ENCODE measurements at places on chromosomes 7 and 10.

GRCh38 chr7:45114926-45115325 lies 3.4 kb upstream of the TBRG4 start:
- DNase-seq, result no peak

- no peak for DNase-seq
These were observed 56.7 kb downstream of the LHPP start for GRCh38 chr10:124518366-124518765.

- no peak for DNase-seq
These were observed 165.2 kb downstream of the FANK1 start for GRCh38 chr10:126061526-126061925.

DNA sequence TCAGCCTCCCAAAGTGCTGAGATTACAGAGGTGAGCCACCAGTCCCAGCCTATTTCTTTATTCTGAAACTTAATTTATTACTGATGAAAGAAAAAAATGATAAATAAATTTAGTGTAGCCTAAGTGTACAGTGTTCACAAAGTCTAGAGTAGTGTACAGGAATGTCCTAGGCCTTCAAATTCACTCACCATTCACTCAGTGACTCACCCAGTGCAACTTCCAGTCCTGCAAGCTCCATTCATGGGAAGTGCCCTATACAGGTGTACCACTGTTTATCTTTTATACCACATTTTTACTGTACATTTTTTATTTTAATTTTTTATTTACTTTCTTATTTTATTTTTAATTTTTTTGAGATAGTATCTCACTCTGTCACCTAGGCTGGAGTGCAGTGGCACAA lies 12.2 kb downstream of the MRLN start:
- DNase-seq, result no peak

GRCh38 chr7:146319629-146320028 lies 203.0 kb downstream of the CNTNAP2 start:
- no peak for DNase-seq

DNA sequence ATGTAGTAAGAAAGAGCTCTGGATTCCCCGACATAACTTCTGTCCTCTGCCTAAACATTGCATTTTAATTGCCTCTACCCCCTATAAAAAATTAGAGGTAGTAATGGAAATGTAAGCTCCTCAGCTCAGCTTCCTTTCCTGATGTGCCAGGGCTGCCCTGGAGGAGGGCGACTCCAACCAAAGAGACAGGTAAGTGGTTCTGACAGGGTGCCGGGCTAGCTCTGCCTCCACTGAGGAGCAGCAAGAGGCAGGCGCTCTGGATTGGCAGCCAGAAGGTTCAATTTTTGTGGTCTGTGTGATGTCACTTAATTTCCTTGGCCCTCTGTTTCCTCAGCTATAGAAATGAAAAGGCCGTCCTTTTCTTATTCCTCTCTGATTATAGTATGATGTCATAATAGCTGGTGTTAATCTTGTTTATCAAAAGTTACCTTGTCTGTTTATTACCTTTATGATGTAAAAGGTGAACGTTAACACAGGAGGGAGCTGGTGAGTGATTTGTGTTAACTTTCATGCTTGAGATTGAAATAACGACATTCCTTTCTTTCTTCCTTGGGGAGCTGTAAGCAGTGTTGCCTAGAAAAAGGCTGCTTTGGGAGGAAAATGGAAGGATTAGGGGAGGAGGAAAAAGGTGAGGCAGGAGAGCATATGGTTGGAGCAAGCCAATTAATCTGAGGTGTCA lies 51.8 kb downstream of the ANLN start:
- DNase-seq, result no peak

DNA sequence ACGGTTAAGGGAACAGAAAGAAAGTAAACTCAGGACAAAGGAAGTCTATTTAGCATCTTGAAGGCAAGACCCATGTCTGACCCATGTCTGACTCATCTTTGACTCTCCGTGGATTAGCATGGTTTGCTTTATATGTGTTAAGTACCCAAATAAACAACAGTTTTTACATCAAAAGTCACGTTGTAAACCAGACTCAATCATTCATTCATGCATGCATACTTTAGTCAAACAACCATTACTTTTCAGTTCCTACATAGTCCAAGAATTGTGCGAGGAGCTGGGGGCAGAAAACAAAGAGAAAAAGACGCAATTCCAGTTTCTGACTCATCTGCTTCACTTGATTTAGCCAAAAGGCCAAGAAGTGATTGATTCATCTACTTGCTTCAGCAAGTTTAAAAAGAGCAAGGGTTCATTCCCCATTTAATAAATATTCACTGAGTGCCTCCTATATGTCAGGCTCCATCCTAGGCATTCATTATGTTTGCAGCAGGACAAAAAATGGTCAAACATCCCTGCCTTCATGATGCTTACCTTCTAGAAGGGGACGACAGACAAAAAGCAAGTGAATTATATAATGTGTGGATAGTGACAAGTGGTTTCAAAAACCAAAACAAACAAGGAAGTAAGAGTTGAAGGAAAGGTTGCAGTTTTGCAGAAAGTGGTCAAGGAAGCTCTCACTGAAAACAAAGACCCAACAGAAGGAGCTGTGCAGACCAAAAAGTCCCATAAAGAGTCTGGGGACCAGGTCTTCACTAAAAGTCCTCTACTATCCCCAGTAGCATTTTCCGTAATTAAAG lies 116.2 kb downstream of the FAM107B start:
- no peak for DNase-seq

DNA sequence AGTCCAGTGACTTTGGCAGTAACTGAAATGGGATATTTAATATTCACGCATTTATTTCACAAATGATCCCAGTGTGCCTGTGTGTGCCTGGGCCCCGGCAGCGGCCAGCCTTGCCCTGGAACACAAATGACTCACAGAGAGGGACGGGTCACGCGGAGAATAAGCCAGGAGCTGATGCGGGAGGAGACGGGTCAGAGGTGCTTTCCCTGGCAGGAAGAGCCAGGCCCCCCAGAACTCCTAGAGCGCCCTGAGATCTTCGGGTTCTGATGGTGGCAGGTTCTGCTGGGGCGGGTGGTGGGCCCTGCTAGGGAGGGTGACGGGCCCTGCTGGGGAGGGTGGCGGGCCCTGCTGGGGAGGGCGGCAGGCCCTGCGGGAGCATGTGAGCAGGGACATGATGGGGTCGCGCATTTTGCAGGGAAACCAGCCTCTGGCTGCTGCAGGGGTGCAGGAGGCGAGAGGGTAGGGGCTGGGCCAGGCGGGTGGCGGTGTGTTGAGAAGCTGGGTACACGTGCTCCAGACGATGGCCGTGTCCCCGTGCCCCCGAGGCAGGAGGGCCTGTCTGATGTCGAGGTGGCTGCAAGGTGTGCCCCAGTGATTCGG lies 84.2 kb upstream of the DIP2C start:
- DNase-seq, result no peak

- DNase-seq, result no peak
These were observed 178.6 kb downstream of the EMX2 start for GRCh38 chr10:117720931-117721835.

- no peak for DNase-seq
These were observed 4.7 kb upstream of the ARPC1B start for GRCh38 chr7:99369767-99370391.

DNA sequence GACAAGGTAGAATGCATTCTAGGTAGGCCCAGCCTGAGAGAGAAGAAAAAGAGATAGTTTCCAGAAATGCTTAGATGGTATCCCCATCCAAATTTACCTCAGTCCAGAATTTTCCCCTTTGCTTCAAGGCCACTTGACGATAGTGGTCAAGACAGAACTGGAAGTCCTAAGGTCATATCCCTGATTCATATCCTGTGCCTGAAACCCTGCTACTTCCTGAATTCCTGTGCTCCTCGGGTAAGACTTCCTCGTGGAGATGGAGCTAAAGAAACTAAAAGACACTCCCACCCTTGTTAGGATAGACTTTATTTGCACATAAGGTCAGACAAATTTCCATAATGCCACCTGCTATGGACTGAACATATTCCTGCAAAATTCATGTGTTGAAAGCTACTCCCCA lies 175.9 kb downstream of the EVX1 start:
- DNase-seq, result no peak

GRCh38 chr7:100604976-100605911 lies 3.1 kb downstream of the PCOLCE start:
- no peak for DNase-seq

DNA sequence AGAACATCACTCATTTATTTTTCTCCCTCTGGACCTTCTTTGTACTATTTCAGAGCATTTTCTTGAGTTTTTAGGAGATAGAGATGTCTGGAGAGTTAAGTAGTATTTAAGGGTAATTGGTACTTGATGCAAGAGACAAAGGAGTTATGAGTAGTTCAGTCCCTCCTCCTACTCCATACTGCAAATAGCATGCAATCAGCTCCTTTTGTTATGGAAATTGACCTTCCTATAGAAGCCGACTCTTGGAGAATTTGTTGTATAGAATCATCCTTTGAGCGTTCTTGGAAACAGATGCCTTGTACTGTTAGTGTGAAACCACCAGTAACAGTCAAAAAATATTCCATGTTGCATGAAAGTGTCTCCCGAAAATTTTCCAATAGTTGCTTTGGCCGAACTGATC lies 428.2 kb upstream of the GALNT17 start:
- no peak for DNase-seq

- DNase-seq, result no peak
These were observed 22.5 kb upstream of the CHRM2 start for GRCh38 chr7:136845899-136846465.

DNA sequence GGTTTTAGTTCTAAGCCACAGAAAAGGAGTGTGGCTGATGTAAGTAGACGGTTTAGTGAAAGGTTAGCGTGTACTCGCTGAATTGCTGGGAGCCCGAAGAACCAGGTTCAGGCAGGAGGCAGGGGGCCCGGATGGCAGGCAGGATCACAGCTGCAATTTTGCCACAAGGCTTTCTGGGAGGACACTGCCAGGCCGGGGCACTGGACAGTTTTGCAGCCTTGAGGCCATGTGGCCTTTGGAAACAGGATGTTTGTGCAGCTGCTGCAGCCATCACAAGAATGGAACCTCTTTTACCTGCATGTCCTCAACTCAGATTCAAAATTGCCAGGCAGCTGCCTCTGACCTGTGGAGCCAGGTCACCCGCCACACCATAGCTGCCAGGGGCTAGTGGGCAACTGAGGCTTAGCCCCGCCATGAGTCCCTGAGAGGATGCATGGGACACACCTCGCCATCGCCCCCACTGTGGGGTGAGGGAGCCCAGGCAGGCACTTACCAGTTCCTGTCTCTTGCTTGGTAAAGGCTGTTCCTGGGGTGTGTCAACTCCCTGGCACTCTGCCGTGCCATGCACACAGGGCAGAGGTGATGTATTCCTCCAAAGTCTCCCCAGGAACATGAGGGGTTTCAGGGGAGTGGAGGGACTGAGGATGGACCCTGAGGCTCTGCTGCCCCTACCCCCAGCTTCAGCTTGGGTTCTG lies 188.6 kb downstream of the RPS24 start:
- DNase-seq, result no peak

GRCh38 chr7:122902751-122903495 lies 16.7 kb upstream of the CADPS2 start:
- DNase-seq, result no peak

DNA sequence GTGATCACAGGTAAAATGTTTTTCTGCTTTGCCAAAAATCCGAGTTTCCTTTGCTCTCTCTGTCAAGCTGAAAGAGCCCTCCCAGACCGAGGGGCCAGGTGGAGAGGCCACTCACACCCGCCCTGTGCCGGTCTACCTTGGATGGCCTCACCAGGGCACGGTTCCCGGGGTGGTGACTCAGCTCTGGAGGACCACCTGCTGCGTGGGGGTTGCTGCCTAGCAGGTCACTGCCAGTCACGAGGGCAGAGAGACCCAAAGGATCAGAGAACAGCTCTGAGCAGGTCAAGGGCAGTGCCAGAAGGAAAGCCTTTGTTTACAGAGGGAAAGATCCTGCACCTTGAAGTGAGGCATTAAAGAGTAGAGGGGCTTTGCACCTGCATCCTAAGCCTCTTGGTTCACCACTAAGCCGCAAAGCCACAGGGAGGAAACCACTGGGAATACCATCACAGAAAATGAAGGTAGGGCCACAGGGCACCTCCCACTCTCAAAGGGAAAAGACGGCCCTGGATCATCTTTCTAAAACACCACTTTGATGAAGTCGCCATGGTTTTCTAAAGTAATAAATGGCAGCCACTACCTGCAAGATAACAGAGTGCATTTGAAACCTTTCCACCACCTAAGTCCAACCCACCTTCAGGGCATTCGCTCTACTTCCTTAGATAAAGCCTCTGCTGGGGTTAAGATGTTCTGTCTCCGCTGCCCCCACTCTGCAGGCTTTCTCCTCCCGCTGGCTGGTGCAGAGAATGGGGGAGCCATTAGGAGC lies 160.3 kb upstream of the KLF14 start:
- DNase-seq, result no peak

- no peak for DNase-seq
These were observed 209.5 kb downstream of the FAM107B start for GRCh38 chr10:14565199-14565598.

DNA sequence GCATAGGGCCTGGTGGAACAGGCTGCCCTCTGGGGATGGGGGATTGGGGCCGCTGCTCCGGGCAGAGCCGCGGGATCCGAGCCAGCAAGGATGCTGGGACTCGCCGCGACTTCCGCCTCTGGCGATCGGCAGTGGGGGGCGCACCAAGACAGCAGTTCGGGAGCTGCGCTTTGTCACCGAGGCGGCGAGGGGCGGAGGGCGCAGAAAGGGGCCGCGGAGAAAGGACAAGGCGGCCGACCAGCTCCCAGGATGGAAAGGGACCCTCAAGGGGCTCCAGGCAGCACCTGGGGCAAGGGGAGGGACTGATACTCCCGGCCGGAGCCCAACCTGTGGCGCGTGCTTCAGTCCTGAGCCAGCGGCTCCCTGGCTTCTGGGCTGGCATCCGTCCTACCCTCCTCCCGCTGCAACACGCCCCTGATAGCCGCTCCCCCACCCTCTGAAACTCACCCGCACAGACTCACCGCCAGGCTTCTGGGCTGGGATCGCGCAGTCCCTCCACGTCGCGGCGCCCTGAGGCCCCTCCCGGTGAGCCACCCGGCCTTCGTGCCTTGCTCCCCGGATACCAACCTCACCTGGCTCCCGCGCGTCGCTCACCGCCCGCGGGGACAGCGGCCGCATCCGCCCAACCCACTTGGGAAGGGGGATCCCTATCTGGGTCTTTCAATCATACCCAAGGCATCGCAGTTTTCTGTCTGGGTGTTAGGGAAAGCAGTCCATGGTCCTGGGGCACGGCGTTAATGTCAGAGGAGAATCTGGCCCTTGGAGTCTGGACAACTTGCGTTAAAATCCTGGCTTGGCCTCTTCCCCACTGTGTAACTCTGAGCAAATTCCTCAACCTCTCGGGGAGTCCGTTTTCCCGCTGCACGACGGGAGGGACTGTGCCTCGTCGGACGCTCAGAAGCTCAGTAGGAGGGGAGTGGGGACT lies 7.0 kb upstream of the EVX1 start:
- DNase-seq, result no peak
